Natural killer cell treated with Interleukin-12 subunit alpha and Interleukin-12 subunit beta and Interleukin-15 and Interleukin-18, amount 100 ng/mL, for 72 hours (primary cell): ENCODE measurements at places on chromosomes 6 and 20. TPM values are rescaled to one million over a fixed set of nuclear protein-coding genes. Genes with fewer than 3 reads are reported as not detected.
A peak's percentile ranks its signal among the peaks of the same experiment; 100 is the strongest.

- no peak for DNase-seq
Observed at GRCh38 chr6:39792540-39793450, 619 bp downstream of the DAAM2 start.

TGM6 gene
- total RNA-seq, result not detected

SNAI1 gene
- total RNA-seq, result 0.71 TPM

DNA sequence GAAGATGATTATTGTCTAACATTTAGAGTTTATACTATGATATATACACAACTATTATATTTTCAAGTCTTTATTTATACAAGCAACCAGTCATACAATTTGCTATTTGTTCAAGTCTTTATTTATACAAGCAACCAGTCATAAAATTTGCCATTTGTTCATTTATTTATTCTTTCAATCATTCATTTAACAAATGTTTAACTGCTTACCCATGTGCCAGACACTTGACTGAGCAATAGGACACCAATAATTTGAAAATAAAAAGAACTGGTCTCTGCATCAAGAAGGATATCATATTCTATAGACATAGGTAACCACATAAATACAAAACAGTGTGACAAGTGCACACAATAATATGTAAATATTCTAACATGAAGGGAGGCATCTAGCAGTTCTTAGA lies 20.3 kb downstream of the GRIK2 start:
- DNase-seq, result no peak

TDP2 gene
- total RNA-seq, result 48.4 TPM

- no peak for DNase-seq
Observed at GRCh38 chr6:13296536-13296997, 31.8 kb downstream of the TBC1D7 start.

FNDC1 gene
- total RNA-seq, result not detected

HSPA1A gene
- 262 TPM for total RNA-seq

DNA sequence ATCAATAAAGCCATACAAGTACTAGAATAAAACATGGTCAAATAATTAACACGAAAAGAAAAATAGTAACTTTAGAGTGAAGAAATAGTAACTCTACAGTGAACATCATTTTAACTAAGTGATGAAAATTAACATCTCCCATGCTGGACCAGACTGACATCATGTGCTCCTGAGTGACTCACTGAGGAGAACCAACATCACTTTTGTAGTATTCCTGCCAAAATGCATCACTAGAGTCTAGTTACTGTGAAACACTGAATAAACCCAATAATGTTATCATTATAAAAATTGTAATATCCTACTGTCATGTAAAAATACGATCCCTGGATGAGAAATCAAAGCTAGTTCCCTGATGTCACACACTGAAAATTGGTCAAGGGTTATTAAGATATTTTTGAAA lies 361.3 kb downstream of the CD109 start:
- DNase-seq, result no peak

GRCh38 chr20:40677343-40677924 lies 11.6 kb downstream of the MAFB start:
- no peak for DNase-seq

GRCh38 chr6:114718716-114719270 lies 376.0 kb upstream of the HS3ST5 start:
- no peak for DNase-seq

IDH3B gene
- 114 TPM for total RNA-seq

DNA sequence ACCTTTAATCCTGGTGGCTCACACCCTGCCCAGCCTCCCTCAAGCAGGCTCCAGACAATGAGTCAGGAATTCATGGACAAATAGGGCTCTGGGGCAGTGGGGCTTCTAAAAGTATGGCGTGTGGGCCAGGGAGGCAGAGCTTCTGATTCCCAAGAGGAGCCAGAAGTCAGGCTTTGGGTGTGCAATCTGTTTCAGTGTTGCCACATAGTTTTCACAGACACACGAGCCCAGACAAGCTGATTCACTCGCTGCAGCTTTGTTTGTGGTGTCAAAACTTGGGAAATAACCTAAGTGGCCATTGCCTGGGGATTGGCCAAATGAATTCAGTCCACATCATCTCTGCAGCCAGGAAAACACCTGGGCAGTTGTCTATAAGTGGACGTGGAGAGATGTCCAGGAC lies 9.2 kb downstream of the PEDS1 start:
- no peak for DNase-seq

- no peak for DNase-seq
Observed at GRCh38 chr6:106874481-106874880, 100.0 kb downstream of the CD24 start.

- DNase-seq, result no peak
Observed at GRCh38 chr6:42984924-42985475, 630 bp downstream of the PPP2R5D start.

- peak; percentile 23 for DNase-seq
Observed at GRCh38 chr20:58225452-58226200, 2.8 kb downstream of the ANKRD60 start.

DNA sequence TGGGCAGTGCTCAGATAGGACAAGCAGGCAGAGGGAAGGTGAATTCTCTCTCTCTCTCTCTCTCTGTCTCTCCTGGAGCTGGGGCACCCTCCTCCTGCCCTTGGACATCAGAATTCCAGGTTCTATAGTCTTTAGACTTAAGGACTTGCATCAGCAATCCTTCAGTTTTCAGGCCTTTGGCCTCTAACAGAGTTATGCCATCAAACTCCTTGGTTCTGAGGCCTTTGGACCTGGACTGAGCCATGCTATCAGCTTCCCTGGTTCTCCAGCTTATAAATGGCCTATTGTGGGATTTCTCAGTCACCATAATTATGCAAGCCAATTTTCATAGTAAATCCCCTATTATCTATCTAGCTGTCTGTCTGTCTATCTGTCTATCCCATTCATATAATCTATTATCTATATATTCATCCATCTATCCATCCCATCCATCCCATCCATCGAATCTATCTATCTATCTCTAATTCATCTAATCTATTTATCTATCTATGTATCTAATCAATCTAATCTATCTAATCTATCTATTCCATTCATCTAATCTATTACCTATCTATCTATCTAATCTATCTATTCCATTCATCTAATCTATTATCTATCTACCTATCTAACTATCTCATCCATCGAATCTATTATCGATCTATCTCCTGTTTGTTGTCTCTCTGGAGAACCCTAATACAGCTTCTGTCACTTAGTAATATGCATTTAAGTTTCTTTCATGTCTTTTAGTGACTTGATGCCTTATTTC lies 48.2 kb upstream of the HIVEP1 start:
- no peak for DNase-seq

LST1 gene
- 15.5 TPM for total RNA-seq

OLIG3 gene
- total RNA-seq, result not detected

CTCFL gene
- total RNA-seq, result not detected

DNA sequence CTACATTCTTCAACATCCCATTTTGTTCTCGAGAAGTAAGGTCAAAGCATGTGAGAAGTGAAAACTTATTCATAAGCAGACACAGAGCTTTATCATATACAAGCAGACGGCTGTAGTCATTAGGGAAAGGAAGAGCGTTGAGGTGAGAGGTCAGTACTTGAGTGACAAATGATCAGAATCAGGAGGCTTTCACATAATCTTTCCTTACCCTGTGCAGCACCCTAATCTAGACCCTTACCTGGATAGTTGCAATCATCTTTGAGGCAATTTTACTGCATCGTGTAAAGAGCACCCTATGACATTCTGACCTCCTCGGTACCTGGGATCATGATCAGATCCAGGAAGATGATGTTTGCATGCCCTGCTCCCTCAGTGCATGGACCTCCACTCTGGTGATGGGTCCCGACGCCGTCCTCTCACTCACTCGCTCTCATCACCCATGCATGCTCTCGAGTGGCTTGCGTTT lies 62.7 kb downstream of the RNF182 start:
- DNase-seq, result no peak

GHRH gene
- not detected for total RNA-seq

DNA sequence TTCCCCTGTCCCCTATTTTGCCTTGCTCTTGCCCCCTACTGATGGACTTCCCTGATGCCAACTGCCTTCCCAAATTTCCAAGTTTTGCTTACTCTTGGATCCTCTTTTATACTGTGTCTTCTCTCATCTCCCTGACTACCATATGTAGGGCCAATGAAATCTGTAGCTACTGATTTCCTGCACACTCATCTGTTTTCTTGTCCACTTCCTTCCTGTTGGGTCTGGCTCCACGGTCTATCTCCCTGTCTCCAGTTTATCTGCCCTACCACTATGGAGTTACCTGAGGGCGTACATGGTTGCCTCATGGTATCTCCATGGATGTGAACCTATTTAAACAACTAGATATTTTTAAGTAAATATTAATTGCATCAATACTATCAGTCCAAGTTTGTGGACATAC lies 140.3 kb upstream of the MCHR2 start:
- DNase-seq, result no peak

DNA sequence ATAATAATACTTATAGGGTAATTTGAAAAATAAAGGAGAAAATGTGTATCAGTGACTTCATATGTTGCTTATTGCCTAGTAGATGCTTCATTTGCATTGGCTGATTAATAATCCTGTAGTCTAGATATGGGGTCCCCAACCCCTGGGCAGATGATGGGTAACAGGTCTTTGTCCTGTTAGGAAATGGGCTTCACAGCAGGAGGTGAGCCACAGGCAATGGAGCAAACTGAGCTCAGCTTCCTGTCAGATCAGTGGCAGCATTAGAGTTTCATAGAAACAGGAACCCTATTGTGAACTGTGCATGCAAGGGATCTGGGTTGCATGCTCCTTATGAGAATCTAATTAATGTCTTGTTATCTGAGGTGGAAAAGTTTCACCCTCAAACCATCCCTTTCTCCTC lies 1049.5 kb upstream of the EPHA7 start:
- no peak for DNase-seq

DNA sequence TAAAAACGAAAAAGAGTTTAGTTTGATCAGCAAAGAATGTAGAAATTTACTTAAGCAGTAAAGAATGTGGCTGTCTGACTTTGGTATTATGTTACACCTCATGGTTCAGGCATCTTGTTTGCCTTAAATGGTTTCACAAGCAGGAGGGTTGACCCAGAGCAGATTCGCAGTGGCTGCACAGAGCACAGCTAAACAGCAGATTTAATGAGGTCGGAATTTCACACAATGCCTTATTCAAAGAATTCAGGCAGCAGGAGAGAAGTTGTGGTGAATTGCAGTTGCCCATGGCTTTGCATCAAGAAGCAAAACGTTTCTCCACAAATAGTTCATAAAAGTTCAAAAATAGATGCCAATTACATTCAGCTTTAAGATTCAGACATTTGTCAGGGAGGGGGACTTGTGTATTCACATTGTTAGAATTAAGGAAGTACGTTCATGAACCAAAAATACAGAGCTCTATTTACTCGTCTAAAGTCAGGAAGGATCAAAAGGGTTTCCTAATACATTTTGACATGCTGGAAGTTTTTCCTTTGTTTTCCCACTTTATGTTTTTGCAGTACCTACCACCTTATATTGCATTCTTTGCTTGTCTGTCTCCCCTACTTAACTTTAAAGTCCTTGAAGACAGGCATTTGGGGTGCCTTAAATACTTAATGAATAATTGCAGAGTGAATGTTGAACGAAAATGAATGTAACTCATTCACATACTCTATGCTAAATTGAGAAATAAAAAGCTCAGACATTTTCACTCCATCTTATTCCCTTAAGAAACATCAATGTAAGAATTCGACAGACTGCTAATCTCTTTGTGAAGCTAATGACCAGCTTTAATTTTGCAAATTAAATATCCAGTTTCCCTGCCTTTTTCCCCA lies 1163.6 kb upstream of the CITED2 start:
- DNase-seq, result no peak

DNAH8 gene
- total RNA-seq, result 0.22 TPM

ETV7 gene
- total RNA-seq, result 19.8 TPM

COL9A1 gene
- not detected for total RNA-seq

GRCh38 chr6:7992002-7992815 lies 72.0 kb downstream of the BLOC1S5 start:
- no peak for DNase-seq

ASIP gene
- not detected for total RNA-seq

TOX2 gene
- 4.0 TPM for total RNA-seq

ARFGEF2 gene
- total RNA-seq, result 31.5 TPM

DNA sequence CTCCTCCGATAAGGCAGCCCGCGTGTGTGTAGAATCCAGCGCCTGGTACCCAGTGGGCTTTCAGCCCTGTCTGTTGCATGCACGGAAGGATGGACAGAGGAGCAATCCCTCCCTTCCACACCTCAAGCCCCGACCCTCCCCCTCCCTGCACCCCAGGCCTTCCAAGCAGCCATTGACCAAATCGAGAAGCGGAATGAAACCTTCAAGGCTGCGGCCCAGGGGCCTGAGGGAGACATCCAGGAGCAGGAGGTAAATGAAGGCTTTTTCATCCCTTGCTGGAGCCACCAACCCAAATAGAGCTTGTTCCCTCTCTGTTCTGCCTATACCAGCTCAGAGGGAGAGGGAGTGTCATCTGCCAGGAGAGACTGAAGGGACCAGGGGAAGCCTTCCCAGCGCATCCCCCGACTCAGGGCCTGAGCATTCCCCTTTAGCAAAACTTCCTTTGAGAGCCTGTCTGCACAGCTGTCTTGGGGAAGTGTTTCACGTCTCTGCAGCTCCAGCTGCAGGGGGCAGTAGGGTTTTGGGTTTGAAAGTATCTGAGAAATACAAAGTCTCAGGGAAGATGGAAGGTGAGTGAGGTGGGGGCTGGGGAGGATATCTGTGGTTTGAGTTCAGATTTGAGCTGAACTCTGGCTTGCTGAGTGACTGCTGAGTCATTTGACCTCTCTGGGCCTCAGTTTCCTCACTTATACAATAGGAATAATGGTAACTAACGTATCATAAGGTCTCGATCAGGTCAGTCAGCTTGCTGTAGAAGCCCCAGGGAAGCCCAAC lies 16.1 kb downstream of the FGD2 start:
- DNase-seq, result peak; percentile 85

PARD6B gene
- total RNA-seq, result 4.1 TPM

- no peak for DNase-seq
Observed at GRCh38 chr6:114042267-114043016, 71.5 kb upstream of the HDAC2 start.

GRCh38 chr6:130958468-130958867 lies 104.6 kb downstream of the EPB41L2 start:
- DNase-seq, result no peak

- no peak for DNase-seq
Observed at GRCh38 chr6:132298344-132298949, 102.8 kb downstream of the MOXD1 start.

- no peak for DNase-seq
Observed at GRCh38 chr6:66190858-66191257, 483.8 kb upstream of the EYS start.

DNA sequence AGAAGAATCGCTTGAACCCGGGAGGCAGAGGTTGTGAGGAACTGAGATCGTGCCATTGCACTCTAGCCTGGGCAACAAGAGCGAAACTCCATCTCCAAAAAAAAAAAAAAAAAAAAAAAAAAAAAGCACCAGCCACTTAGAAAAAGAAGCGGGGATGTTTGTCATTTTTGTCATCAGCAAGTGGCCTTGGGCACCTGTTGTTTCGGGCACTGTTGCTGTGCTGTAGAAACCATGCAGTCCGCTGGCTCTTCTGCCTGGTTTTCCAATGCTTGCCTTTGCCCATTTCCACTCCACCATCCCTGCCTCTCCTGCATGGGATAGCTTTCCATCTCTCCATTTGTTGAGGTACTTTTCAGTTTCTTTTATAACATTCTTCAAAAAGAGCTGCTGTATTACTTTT lies 129.3 kb downstream of the ARID1B start:
- DNase-seq, result no peak
